ENCODE measurements at places on chromosomes 1 and 21.

GRCh38 chr1:6325482-6325881 is 64.6 kb upstream of the GPR153 start:
- H3K27ac ChIP-seq = no peak overlapping the region
- DNase-seq = no peak
- no peaks in the 10 kb centered on the region for H3K27me3 ChIP-seq
- H3K4me1 ChIP-seq = no peaks in the 10 kb centered on the region
- H3K36me3 ChIP-seq = peaks cover 26% of the 10 kb centered on the region

GRCh38 chr1:91997607-91998195 is 32.1 kb upstream of the EPHX4 start:
- no peaks in the 10 kb centered on the region for H3K4me1 ChIP-seq
- H3K4me3 ChIP-seq = no peak overlapping the region
- H3K27me3 ChIP-seq = no peaks in the 10 kb centered on the region
- no peak overlapping the region for H3K27ac ChIP-seq
- no peaks in the 10 kb centered on the region for H3K36me3 ChIP-seq
- no peak for DNase-seq

DNA sequence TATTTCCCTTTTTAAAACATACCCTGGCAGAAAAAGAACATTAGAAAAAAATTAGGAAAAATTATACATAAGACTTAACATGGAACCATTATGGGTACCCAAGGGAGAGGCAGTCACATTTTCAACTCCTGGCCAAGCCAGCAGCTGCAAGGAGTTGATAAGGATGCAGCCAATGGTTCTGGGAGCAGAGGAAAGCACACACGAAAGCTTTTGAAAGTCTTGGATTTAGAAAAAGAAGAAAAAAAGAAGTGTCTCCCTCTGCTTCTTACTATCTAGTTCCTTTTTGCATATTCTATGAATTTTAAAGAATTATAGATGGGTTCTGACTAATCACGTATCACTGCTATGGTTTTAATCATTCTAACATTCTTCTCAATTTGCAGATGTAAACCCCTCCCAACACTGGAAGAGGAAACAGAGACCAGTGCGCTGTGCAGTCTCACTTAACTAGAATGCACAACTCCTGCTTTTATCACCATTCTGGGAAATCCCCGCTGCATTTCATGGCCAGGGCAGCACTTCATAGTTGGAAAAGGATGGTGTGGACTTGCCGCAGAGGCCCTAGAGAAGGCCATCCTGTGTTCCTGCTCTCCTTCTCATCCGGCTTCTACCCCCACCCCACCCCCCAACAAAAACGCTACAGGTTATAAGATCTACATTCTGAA is 2.7 kb upstream of the CD58 start:
- DNase-seq = no peak
- no peaks in the 10 kb centered on the region for H3K4me1 ChIP-seq
- no peak overlapping the region for H3K4me3 ChIP-seq
- H3K36me3 ChIP-seq = peaks cover 6% of the 10 kb centered on the region
- no peaks in the 10 kb centered on the region for H3K27me3 ChIP-seq

DNA sequence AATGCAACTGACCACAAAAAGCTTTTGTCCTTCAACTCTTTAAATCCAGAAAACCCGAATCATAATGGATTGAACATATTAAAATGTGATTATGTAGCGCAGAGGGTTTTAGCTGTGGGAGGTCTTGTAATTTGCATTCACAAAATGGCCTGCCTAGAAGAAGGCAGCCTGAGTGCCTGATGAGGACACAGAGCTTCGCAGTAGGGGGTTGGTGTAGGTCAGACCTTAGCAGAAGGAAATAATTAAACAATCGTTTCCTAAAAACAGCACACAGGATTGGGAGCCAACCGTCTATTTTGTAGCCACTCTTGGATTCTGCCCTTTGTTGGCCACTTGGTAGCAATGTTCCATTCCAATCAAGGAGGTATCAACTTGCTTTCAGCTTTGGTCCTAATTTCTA is 195.7 kb upstream of the KIAA0040 start:
- no peak overlapping the region for H3K27ac ChIP-seq
- no peaks in the 10 kb centered on the region for H3K36me3 ChIP-seq
- peaks cover 2% of the 10 kb centered on the region for H3K4me1 ChIP-seq
- no peaks in the 10 kb centered on the region for H3K27me3 ChIP-seq
- H3K4me3 ChIP-seq = no peak overlapping the region

- H3K36me3 ChIP-seq = no peaks in the 10 kb centered on the region
- H3K27ac ChIP-seq = no peak overlapping the region
- DNase-seq = no peak
- no peaks in the 10 kb centered on the region for H3K4me1 ChIP-seq
- H3K27me3 ChIP-seq = no peaks in the 10 kb centered on the region
Observed at GRCh38 chr1:14524826-14525636, 73.5 kb upstream of the KAZN start.

DNA sequence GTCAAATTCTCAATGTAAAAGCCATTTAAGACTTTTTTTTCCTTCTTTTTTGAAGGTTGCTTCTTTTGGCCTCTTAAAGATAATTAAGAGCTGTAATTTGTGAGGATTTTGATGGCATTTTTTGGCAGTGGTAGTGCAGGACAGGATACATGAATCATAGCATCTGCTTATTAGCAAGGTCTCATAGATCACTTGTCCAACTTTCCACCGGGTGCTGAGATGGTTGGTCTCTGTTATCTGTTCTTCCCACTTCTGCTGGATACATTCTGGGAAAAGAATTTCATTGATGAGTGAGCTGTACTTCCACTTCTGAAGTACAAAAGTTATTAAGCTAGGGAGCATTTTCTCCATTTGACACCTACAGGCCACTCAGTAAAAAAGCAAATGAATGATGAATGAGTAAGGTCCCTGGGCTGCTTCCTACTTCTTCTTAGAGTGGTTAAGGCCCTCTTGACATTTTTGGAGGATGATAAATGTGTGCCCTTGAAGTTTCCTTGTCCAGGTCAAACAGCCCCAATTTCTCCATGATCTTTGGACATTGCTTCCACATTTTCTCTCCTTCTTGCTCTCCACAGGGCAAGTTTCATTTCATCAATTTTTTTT is 100.6 kb downstream of the ROR1 start:
- H3K36me3 ChIP-seq = no peaks in the 10 kb centered on the region
- peaks cover 22% of the 10 kb centered on the region for H3K4me1 ChIP-seq
- H3K27me3 ChIP-seq = no peaks in the 10 kb centered on the region
- DNase-seq = no peak

GRCh38 chr1:59977075-59977410 is 50.5 kb upstream of the CYP2J2 start:
- DNase-seq = no peak
- H3K36me3 ChIP-seq = no peaks in the 10 kb centered on the region
- no peaks in the 10 kb centered on the region for H3K27me3 ChIP-seq
- H3K4me1 ChIP-seq = no peaks in the 10 kb centered on the region
- H3K27ac ChIP-seq = no peak overlapping the region

DNA sequence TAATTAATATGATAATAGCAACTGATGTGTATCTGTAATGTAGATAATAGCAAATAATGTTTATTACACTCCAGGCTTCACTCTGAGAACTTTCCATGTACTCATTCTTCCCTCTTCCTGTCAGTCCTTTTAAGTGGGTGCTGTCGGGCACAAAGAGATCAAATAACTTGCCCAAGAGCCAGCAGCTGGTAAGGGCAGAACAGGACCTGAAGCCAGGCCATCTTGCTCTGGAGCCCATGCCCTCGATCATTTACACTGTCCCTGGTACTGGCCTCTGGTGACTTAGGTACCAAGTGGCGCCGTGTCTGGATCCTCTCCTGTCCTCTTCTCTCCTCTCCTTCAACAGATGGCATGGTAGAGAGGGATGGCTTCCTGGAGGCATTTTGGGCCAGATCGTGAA is 97.2 kb downstream of the VPS13D start:
- H3K4me1 ChIP-seq = no peaks in the 10 kb centered on the region
- H3K36me3 ChIP-seq = peaks cover 34% of the 10 kb centered on the region
- H3K27ac ChIP-seq = no peak overlapping the region

- no peak overlapping the region for H3K27ac ChIP-seq
- H3K36me3 ChIP-seq = peaks cover 44% of the 10 kb centered on the region
- H3K4me1 ChIP-seq = peaks cover 8% of the 10 kb centered on the region
- no peak for DNase-seq
- no peaks in the 10 kb centered on the region for H3K27me3 ChIP-seq
Observed at GRCh38 chr1:43978264-43978550, 803 bp upstream of the B4GALT2 start.

DNA sequence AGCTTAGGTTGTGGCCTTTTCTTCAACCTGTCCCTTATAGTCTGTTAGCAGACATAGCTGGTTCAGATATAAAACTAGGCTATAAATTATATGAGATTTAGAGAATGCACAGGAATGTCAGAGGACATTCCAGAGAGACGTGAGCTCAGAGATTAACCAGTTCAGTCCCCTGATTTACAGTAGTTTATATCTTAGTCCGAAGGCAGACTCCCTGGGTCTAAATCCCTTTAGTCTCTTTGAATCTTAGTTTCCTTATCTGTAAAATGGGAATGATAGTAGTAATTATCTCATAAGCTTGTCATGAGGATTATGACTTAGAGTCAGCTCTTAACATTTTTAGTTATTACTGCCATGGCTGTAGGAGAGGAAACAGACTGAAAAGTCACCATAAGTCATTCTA is 45.5 kb upstream of the PLXNA2 start:
- no peaks in the 10 kb centered on the region for H3K27me3 ChIP-seq
- DNase-seq = no peak
- peaks cover 5% of the 10 kb centered on the region for H3K4me1 ChIP-seq
- H3K36me3 ChIP-seq = no peaks in the 10 kb centered on the region
- no peak overlapping the region for H3K4me3 ChIP-seq
- no peak overlapping the region for H3K27ac ChIP-seq

DNA sequence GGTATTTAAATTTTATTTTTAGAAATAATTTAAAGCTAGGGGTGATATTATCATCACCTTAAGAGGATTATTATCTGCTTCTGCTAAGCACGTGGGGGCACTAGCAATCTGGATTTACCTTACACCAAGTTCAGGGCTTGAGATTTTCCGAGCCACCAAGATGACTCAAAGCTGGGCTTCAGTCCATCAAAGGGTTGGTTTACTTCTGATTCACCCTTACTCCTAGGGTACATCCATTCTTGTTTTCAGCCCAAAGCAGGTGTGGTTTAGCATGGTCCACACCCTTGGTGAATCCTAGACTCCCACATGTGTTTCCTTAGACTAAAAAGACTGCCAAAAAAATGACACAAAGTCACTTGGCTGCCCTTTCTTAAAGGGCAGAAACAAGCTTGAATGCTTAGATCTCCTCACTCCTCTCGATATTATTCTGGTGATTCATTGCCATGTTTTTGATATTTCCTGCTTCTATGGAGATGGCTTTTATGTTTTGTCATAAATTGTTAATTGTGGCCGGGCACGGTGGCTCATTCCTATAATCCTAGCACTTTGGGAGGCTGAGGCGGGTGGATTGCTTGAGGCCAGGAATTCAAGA is 9.8 kb upstream of the PRSS38 start:
- H3K27ac ChIP-seq = no peak overlapping the region
- H3K27me3 ChIP-seq = no peaks in the 10 kb centered on the region
- H3K4me1 ChIP-seq = no peaks in the 10 kb centered on the region
- H3K4me3 ChIP-seq = no peak overlapping the region
- H3K36me3 ChIP-seq = no peaks in the 10 kb centered on the region
- DNase-seq = no peak

Data from H9 (cell line).